ENCODE measurements at places on chromosomes 2 and 18.

GRCh38 chr2:212711856-212712255 is 173.3 kb upstream of the ERBB4 start:
- DNase-seq: no peak

- DNase-seq: no peak
These were observed 246.9 kb downstream of the GLI2 start for GRCh38 chr2:120982598-120982997.

DNA sequence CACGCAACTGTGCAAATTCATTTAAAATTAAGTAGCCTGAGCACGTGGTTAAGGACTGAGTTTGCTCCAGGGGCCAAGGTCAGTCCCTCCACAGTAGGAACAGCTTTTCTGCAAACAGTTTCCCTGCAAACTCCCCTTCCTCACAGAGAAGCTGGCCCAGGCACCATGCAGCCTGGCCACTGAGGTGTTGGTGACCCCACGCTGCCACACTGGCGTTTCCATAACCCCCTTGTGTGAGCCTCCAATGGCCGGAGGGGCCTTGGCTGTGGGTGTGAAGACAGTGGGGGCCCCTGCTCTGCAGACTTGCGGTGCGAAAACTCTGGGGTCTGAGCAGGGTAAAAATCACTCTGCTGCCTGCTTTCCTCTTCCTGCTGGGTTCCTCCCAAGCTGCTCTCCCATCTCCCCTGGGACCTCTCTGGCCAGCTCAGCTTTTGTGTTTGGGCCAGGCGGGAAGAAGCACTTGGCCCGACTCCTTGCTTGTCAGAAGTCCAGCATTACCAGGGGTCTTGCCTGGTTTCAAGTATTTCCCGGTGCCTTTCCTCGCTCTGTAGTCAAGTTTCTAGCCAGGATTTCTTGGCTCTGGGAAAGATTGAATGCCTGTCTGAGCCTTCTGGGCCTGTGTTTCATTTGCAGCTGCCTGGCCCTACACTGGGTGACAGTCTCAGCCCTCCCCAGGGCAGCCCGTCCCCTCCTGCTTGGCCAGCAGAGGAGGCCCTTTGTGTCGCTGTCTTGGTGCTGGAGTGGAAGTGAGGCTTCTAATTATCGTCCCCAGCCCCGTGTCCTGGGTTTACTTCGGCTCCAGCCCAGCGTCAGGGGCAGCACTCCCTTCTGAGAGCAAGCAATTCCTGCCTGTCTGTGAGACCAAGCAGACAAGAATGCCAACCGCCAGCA is 131.4 kb upstream of the SLC1A4 start:
- DNase-seq: peak; percentile 51

GRCh38 chr18:79547413-79548076 is 132.1 kb upstream of the CTDP1 start:
- DNase-seq: no peak

GRCh38 chr2:139613264-139613663 is 833.1 kb upstream of the NXPH2 start:
- no peak for DNase-seq

GRCh38 chr18:61502472-61502871 is 169.2 kb downstream of the CDH20 start:
- no peak for DNase-seq

DNA sequence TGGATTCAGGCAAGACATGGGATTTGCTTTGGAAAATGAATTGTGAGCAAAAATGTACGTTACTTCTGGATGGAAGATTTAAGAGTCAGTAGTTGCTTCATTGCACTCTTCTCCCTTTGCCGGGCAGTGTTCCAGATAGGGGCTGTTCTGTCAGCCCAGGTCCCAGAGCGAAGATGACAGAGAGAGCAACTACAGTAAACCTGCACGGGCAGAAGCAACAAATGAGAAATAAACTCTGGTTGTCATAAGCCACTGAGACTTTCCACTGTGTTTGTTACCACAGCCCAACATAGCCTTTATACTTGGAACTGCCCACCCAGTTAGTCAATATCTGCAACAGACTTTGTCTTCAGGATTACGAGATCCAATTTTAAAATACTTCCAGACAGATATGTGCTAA is 83.3 kb downstream of the CACNB4 start:
- DNase-seq: no peak

DNA sequence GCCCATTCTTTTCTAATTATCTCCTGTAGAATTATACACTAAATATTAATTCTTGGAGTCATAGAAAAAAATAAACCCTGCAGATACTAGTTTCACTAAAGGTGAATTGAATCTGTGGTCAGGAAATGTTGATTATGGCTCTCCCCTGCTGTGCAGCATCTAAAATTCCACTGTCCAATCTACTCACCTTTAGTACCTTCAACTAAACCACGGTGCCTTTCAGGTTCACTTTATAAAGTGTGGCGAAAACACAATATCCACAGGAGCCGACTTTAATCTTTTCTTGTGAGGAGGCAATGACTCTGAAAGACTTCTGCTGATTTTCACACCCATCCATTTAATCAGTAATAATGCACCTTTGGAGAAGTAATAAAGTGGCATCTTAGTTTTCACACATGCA is 402.3 kb downstream of the THSD7B start:
- no peak for DNase-seq

GRCh38 chr2:120346667-120347358 is 877 bp downstream of the INHBB start:
- DNase-seq: peak; percentile 64

GRCh38 chr2:15539999-15540398 is 21.1 kb downstream of the NBAS start:
- no peak for DNase-seq

DNA sequence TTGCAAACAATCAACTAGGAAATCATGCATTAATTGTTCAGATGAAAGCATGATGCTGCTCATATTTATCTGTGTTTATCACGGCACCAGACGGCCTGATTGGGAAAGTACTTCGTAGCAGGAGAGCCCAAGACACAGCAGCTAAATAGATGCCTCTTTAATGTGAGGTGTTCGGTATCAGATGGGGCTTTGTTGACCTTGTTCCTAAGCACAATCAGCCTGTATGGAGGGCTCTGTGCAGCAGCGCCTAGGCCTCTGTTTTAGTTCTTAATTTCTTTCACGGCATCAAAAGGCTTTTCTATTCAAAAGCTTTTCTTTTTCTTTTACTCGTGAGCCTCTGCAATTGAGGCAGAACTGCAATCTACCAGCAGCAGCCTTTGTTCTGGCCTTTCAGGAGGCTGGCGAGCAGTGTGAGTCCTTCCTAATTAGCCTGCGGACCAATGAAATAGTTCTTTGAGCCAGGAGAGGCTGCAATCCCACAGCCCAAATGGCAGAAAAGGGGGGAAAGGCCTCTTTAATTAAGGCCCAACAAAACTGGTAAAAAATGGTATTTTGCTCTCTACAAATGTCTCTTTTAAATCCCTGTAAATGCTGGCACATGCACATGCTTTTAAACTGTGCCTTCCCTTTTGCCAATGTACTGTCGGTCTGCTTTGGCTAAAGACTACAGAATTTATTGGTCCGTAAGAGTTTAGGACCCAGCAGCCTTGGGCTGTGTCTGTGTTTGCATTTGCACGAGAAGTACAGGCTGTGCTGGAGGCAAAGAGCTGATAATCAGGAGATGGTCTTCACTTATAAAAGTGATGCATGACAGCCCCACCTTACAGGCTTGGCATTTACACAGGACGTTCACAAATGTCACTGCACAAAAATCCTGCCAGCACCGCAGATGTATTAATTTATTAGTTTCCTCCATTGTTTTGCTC is 159.6 kb downstream of the RND3 start:
- DNase-seq: no peak

GRCh38 chr2:217045700-217046475 is 186.0 kb upstream of the TNP1 start:
- DNase-seq: no peak

- no peak for DNase-seq
These were observed 30.4 kb downstream of the CIB4 start for GRCh38 chr2:26610504-26611335.

DNA sequence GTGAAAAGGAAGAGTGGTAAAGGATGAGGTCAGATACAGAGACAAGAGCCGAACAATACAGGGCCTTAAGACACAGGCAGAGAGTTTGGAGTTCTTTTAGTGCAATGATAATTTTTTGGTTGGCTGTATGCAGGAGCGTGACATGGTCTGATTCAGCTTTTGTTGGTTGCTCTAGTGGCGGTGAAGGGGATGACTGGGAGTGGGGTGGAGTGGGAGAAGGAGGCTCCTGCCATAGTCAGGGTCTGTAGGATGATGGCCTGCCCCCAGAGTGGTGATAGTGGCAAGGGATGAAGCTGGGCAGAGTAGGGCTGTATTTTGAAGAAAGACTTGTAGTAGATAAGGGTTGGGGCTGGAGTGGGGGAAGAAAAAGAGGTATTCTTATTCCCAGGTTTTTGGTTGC is 306.6 kb upstream of the VWC2L start:
- no peak for DNase-seq

DNA sequence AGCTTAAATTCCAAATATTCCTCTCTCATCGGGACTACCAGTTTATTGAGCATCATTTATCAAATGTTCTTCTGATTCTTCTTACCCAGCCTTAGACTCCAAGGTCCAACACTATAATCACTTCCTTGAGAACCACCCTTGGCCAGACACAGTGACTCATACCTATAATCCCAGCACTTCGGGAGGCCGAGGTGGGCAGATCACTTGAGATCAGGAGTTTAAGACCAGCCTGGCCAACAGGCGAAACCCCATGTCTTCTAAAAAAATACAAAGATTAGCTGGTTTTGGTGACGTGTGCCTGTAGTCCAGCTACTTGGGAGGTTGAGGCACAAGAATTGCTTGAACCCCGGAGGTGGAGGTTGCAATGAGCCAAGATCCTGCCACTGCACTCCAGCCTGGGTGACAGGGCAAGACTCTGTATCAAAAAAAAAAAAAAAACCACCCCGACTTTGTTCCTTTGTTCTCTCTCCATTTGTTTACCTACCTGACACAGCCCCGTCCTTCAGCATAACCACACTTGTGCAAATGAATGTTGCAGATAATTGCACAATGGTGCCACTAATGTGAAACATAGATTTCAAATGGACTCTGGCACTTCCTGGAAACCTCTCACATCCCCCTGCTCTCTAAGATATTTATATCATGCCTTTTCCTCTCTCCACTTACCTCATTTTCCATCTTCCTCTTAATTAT is 38.9 kb upstream of the LPIN2 start:
- DNase-seq: no peak

GRCh38 chr2:73561422-73561821 is 80.8 kb downstream of the NAT8 start:
- no peak for DNase-seq

GRCh38 chr18:51437280-51438271 is 240.1 kb upstream of the MEX3C start:
- DNase-seq: no peak

DNA sequence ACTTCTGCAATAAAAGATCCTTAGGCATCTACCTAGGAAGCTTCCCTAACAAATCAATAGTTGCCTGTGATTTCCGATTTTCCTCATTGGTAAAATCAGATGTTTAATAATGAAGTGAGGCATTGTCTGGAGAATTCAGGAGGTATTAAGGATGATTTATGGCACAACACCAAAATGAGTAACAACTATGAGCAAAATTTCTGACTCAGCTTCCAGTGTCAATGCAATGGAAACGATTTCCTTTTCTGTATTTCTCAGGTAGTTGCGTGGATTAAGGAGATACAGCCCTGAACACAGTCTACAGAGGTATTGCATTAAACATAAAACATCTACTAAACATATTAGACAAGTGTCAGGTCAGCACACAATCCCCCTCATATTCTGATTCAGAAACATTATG is 99.5 kb downstream of the EPB41L3 start:
- DNase-seq: no peak

- no peak for DNase-seq
These were observed 568 bp downstream of the ARL5A start for GRCh38 chr2:151827564-151828142.
